Muscle of arm (tissue), 14 donors: ENCODE measurements at places on chromosomes 3 and 15. TPM values are rescaled to one million over a fixed set of nuclear protein-coding genes. Genes with fewer than 3 reads are reported as not detected.

The PIK3CB gene
- polyA plus RNA-seq, result 13.8 TPM

The SLC2A2 gene
- polyA plus RNA-seq, result not detected

The GOLGA8G gene
- polyA plus RNA-seq, result not detected

The SLC24A5 gene
- not detected for polyA plus RNA-seq

The MEGF11 gene
- polyA plus RNA-seq, result 1.4 TPM
